Breast epithelium (tissue), 4 donors: ENCODE measurements at places on chromosomes 7 and 10. TPM values are rescaled to one million over a fixed set of nuclear protein-coding genes. Genes with fewer than 3 reads are reported as not detected.

AP3M1 gene
- 23.2 TPM for total RNA-seq

APBB1IP gene
- total RNA-seq: 3.5 TPM

DNA sequence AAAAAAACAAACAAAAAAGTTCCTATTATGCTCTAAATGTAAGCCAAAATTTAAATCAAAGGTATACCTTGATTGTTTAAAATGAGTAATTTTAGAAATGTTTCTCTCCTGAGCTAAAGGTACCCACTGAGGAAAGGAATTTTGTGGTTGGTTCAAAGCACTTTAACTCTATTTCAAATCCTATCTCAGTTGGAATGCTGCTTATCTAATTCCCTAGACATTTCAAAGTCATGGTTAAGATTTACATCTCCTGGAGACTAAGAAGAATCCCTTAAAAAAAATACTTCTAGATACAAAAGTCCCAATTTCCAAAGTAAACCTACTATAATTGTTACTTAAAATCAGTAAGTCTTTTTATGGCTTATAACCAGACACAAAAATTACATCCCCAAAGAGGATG, 830.7 kb downstream of the GRID1 start:
- no peak for DNase-seq
- H3K4me3 ChIP-seq: no peak overlapping the region
- H3K36me3 ChIP-seq: no peaks in the 10 kb centered on the region
- H3K27ac ChIP-seq: no peak overlapping the region
- H3K4me1 ChIP-seq: no peaks in the 10 kb centered on the region
- H3K27me3 ChIP-seq: no peaks in the 10 kb centered on the region

DNA sequence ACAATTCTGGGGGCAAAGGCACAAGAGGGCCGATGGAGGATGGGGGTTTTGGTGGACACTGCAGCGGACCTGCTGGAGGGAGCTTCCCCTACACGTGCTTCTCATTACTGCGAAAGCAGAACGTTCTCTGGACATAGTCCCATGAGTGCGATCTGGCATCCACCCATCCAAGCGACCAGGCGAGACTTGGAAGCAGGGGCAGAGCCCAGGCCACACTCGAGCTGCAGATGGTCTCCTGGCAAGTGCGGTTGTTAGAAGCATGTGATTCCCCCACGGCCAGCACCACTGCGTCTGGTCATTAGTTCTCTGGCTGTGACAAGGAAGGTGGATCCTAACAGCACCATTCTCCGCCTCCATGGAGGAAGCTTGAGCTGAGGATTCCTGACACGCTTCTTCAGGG, 118.4 kb upstream of the TCERG1L start:
- no peaks in the 10 kb centered on the region for H3K4me1 ChIP-seq
- DNase-seq: no peak
- H3K4me3 ChIP-seq: no peak overlapping the region

PTPRZ1 gene
- 36.9 TPM for total RNA-seq

GPER1 gene
- 3.3 TPM for total RNA-seq

CCSER2 gene
- total RNA-seq: 49.8 TPM

SEMA4G gene
- total RNA-seq: 2.2 TPM

TIAL1 gene
- total RNA-seq: 110 TPM

DNA sequence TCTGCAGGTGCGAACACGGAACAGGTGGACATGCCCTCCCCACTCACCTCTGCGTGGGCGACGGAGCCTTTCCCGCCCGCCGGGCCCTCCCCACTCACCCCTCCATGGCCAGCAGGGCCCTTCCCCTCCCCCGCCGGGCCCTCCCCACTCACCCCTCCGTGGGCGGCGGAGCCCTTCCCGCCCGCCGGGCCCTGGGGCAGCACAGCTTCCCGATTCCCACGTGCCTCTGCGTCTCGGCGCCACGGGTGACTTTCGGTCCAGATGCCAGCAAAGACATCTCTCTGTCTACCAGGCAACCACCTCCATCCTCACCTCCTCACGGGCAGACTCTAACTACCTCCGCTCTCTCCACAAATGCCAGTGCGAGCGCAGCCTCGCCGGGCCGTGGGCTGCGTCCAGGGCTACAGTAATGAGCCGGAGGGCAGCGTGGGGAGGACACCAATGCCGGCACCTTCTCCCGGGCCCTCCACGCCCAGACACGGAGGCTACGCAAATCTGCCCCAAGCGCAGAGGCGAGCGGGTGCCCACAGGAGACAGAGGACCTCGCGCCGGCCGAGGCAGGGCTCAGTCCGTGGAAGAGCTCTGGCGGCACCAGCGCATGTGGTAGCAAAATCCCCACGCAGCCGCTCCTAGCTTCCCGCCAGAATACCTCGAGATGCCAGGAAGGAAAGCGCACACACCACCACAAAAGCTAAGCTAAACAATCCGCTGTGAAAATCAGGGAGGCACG, 21.8 kb downstream of the GPER1 start:
- no peak overlapping the region for H3K4me3 ChIP-seq
- no peak for DNase-seq

DNA sequence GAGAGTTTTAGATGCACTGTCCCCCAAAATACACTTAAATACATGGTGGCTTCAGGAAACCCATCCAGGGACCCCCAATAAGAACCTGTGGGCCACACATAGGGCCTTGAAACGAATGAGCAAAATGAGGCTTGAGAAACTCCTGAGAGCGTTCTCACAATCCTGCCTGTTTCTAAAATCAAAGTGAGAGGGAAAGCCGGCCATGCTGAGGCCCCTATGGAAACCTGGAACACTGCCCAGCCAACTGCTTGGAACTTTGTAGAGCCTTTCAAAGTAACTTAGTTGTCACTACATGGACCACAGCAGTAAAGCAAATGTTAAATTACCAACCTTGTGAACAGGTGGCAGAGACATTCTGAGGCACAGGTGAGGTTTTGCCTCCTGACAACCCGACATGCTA, 13.4 kb downstream of the SGMS1 start:
- DNase-seq: no peak
- peaks cover 20% of the 10 kb centered on the region for H3K4me1 ChIP-seq
- H3K27ac ChIP-seq: no peak overlapping the region
- H3K27me3 ChIP-seq: no peaks in the 10 kb centered on the region

CYP2E1 gene
- total RNA-seq: 0.96 TPM

- H3K4me1 ChIP-seq: no peaks in the 10 kb centered on the region
- H3K4me3 ChIP-seq: no peak overlapping the region
- H3K27me3 ChIP-seq: no peaks in the 10 kb centered on the region
- H3K27ac ChIP-seq: no peak overlapping the region
These were observed 271.7 kb downstream of the TWIST1 start for GRCh38 chr7:18845700-18846099.

CD36 gene
- total RNA-seq: 2,026 TPM

- H3K27ac ChIP-seq: no peak overlapping the region
- H3K27me3 ChIP-seq: no peaks in the 10 kb centered on the region
- no peak overlapping the region for H3K4me3 ChIP-seq
These were observed 205.8 kb upstream of the NFE2L3 start for GRCh38 chr7:25946181-25946580.

DNA sequence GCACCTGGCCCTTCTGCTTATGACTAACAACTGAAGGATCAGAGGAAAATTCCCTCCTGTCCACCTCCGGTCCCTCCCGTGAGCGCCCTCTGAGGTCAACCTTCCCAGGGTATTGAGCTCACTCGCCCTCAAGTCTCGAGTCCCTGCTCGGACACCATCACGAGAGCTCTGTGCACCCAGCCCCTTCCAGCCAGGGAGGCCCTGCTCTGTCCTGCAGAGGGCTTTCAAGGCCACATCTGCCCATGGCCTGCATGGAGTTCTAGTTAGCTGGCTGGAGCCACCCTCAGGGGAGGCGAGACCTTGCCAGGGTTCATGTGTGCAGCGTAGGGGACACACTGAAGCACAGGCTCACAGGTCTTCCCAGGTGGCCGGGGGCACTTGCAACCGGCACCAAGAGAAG, 110.9 kb upstream of the MACROH2A2 start:
- no peak for DNase-seq
- no peaks in the 10 kb centered on the region for H3K27me3 ChIP-seq
- H3K36me3 ChIP-seq: no peaks in the 10 kb centered on the region
- H3K27ac ChIP-seq: no peak overlapping the region
- H3K4me1 ChIP-seq: no peaks in the 10 kb centered on the region

TRIM50 gene
- total RNA-seq: not detected

PTER gene
- 30.3 TPM for total RNA-seq

GRCh38 chr7:93301736-93302135, 69.6 kb downstream of the VPS50 start:
- H3K27me3 ChIP-seq: no peaks in the 10 kb centered on the region
- no peaks in the 10 kb centered on the region for H3K4me1 ChIP-seq
- no peak overlapping the region for H3K27ac ChIP-seq
- no peaks in the 10 kb centered on the region for H3K36me3 ChIP-seq
- no peak for DNase-seq

DNA sequence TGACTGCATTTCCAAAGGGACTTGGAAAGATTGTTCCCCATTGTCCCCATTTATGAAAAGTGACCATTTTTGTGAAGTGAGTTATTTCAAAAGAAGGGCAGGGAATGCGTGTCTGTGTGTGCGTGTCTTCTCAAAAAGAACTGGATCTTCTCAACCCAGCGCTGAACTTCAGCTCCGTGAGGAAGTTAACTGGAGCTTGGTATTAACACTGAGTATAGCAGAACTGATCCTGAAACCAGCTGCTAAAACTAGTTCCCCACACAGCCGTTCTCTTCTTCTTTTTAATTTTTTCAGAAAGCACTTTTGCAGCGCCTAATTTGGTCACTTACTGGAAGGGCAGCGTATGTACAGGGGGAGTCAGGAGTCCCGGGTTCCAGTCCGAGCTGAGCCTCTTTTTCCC, 45.8 kb upstream of the PLEKHA1 start:
- no peaks in the 10 kb centered on the region for H3K27me3 ChIP-seq
- no peaks in the 10 kb centered on the region for H3K36me3 ChIP-seq
- H3K4me3 ChIP-seq: no peak overlapping the region
- no peak overlapping the region for H3K27ac ChIP-seq
- H3K4me1 ChIP-seq: no peaks in the 10 kb centered on the region
- DNase-seq: no peak

DNA sequence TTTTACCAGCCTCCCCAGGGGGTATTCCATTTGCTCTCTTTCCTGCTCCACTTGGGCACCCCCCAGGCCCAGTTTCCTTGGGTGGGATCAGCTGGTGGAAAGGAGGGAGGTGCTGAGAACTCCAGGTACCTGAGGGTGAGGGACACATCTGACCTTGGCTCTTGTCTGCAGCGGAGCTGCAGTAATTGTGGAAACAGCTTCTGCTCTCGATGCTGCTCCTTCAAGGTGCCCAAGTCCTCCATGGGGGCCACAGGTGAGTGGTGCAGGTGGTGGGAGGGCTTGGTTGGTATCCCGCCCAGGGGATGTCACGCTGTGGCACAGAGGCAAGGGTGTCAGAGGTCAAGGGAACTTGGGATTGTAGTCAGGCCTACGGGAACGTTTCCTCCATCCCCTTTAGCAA, 14.3 kb downstream of the SFRP5 start:
- no peaks in the 10 kb centered on the region for H3K4me1 ChIP-seq
- no peak for DNase-seq

- H3K36me3 ChIP-seq: no peaks in the 10 kb centered on the region
- H3K4me3 ChIP-seq: peak overlapping the region; percentile 74
- no peaks in the 10 kb centered on the region for H3K27me3 ChIP-seq
- peak overlapping the region; percentile 94 for H3K27ac ChIP-seq
- no peaks in the 10 kb centered on the region for H3K4me1 ChIP-seq
These were observed 274.9 kb upstream of the NEBL start for GRCh38 chr10:21171936-21172541.

- no peak overlapping the region for H3K4me3 ChIP-seq
- DNase-seq: no peak
- peak overlapping the region; percentile 54 for H3K27ac ChIP-seq
- H3K27me3 ChIP-seq: no peaks in the 10 kb centered on the region
These were observed 299.8 kb downstream of the KLF6 start for GRCh38 chr10:3485057-3485686.

OR2A42 gene
- total RNA-seq: 0.66 TPM

HTR5A gene
- total RNA-seq: not detected

SUFU gene
- total RNA-seq: 8.6 TPM

DNA sequence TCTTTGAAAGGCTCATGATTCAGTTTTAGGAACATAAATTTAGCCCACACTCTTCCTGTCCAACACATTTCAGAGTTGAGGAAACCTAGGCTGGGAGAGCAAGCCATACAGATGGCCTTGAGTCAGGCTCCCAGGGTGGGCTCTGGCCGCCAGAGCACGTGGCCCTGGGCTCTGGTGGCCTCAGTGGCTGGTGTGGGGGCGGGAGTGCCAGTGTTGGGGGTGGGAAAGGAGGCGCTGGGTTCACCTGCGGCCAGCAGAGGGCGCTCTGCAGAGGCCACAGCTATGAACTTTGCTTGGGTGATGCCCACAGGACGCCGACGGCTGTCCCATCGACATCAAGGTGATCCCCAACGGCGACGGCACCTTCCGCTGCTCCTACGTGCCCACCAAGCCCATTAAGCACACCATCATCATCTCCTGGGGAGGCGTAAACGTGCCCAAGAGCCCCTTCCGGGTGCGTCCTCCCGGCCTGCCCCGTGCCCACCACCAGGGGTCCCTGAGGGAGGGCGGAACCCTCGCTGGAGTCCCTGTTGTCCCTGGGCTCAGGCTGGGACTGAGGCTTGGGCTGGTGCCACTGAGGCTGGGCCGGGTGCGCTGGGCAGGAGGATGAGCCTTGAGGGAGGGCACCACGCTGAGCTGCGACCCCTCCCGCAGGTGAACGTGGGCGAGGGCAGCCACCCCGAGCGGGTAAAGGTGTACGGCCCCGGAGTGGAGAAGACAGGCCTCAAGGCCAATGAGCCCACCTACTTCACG, 11.9 kb downstream of the FLNC start:
- no peaks in the 10 kb centered on the region for H3K4me1 ChIP-seq
- no peak overlapping the region for H3K27ac ChIP-seq
- H3K4me3 ChIP-seq: no peak overlapping the region
- H3K27me3 ChIP-seq: no peaks in the 10 kb centered on the region
- DNase-seq: no peak
- H3K36me3 ChIP-seq: no peaks in the 10 kb centered on the region

GRCh38 chr10:130221456-130222375, 85.5 kb downstream of the GLRX3 start:
- DNase-seq: no peak
- H3K27ac ChIP-seq: no peak overlapping the region
- no peak overlapping the region for H3K4me3 ChIP-seq
- no peaks in the 10 kb centered on the region for H3K4me1 ChIP-seq
- H3K27me3 ChIP-seq: peaks cover 4% of the 10 kb centered on the region

ZNF467 gene
- 6.3 TPM for total RNA-seq

MYPN gene
- not detected for total RNA-seq

DNA sequence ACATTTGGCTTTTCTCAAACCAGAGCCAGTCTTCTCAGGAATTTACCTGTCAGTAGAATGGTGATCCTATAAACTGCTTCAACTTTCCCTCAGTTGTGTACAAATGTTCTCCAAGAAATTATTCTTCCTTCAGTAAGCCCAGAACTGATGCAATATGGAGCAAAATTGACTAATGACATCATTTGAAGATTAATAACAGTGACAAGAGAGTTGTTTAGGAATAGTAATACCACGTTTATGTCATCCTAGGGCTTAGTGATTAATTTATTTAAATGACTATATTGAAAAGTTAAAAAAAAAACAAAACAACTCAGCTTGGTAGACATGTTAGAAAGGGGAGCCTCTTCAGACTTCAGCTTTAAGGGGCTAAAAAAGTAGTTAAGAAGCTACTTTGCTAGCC, 933.2 kb downstream of the GATA3 start:
- no peak for DNase-seq
- H3K27me3 ChIP-seq: no peaks in the 10 kb centered on the region
- H3K4me1 ChIP-seq: no peaks in the 10 kb centered on the region
- no peaks in the 10 kb centered on the region for H3K36me3 ChIP-seq
- H3K4me3 ChIP-seq: no peak overlapping the region
